ENCODE measurements at places on chromosomes 16 and 17.

- no peak for DNase-seq
Observed at GRCh38 chr16:79757163-79757562, 156.6 kb upstream of the MAF start.

- DNase-seq: no peak
Observed at GRCh38 chr16:52569701-52570100, 22.8 kb upstream of the TOX3 start.

- no peak for DNase-seq
Observed at GRCh38 chr17:47119746-47120520, 69.2 kb downstream of the CDC27 start.

DNA sequence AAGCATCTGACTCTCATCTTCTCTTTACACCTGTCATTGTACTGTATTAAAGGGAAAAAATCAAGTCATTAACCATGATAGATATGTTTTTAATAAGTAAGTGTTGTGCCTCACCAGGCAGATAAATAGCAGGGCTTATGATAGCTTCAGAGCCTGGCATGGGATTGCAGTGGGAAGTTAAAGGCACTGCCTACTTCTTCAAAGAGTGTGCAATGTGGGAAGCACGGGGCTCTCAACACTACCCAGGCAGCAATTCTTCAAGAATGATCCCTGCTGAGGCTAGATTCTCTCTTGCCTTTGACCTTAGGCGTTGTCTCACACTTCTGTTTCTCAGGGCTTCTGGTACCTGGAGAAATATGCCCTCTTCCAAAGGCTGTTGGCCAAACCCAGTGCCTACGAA, 297.3 kb downstream of the MAF start:
- DNase-seq: no peak

GRCh38 chr16:73196670-73197069, 148.7 kb upstream of the ZFHX3 start:
- DNase-seq: peak; percentile 73

GRCh38 chr17:73429440-73430164, 117.8 kb upstream of the CDC42EP4 start:
- peak; percentile 78 for DNase-seq

GRCh38 chr16:88383401-88384221, 852 bp downstream of the ZNF469 start:
- no peak for DNase-seq

DNA sequence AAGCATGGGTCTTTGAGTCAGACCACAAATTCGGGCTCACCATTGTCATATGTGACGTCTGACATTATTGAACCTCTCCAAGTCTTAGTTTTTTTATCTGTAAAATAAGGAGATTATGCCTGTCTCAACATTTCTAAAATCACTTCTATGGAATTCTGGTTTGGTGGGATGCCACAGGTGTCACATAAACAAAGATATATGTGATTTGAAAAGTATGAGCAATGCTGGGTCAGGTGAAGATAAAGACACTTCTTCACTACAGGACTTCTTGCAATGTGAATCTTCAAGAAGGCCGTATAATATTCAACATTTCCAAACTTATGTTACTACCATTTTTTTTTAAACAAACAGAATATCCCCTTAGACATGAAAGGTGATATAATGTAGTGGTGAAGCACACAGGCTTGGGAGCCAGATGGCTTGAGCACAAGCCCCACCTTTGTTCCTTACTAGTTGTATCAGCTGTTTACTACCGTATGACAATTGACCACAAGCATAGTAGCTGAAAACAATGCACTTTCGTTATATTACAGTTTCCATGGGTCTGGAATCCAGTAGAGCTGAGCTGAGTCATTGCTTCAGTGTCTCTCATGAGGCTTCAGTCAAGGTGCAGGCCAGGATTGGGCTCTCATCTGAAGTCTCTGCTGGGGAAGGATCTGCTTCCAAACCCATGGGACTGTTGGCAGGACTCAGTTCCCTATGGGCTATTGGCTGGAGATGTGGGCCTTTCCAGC, 87.7 kb downstream of the UTP18 start:
- no peak for DNase-seq

DNA sequence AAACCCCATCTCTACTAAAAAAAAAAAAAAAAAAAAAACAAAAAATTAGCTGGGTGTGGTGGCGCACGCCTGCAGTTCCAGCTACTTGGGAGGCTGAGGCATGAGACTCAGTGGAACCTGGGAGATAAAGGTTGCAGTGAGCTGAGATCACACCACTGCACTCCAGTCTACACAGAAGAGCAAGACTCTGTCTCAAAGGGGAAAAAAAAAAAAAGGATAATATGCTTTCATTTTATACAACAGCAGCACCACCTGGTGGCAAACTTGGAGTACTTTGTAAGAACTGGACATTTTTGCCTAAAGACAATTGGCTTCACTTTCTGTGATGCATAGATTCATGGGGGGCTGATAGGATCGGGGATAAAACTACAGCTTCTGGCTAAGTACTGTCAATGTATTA, 8.5 kb downstream of the CHTF8 start:
- DNase-seq: peak; percentile 69

- DNase-seq: no peak
Observed at GRCh38 chr16:66229651-66230050, 136.8 kb upstream of the CDH5 start.

DNA sequence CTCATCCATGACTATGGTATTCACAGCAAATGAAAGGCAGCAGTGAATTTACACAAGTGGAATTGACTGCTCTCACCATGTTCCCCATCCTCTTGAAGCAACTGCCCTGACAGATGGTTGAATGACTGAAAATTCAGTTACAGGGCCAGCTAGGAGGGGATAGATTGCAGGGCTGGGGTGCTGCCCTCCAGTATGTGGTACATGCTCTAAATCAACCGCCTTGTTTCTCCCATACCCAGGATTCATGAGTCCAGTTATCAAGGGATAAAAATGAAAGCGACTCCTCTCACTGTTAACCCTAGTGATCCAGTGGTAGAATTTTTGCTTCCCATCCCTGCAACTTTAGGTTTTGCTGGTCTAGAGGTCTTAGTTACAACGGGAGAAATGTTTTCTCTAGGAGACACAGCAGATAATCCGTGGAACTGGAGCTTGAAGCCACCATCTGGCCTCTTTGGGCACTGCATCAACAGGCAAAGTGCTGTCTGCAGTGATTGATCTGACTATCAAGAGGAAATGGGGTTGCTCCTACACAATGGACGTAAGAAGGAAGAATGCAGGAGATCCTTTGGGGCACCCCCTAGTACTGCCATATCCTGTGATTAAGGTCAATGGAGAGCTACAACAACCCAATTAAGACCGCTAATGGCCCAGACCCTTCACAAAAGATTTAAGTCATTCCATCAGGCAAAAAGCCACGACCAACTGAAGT, 32.0 kb downstream of the SCPEP1 start:
- DNase-seq: peak; percentile 69

GRCh38 chr17:37791447-37792399, 46.9 kb upstream of the HNF1B start:
- peak; percentile 26 for DNase-seq

GRCh38 chr17:17196776-17197175, 9.4 kb downstream of the PLD6 start:
- no peak for DNase-seq

DNA sequence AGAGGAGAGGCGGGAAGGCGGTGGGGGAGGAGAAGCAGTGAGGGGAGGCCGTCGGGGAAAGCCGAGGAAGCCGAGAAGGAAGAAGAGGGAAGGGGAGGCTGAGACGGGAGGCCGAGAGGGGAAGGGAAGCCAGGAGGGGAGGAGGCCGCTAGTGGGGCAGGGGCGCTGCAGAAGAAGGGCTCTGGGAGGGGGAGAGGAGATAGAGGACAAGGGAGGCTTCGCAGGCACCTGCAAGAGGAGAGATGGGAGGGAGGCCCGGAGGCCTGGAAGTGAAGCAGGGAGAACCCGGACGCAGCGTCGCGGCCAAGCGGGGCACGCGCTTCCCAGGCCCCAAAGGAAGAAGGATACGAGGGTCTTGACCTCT, 2.3 kb downstream of the C17orf58 start:
- DNase-seq: no peak

- no peak for DNase-seq
Observed at GRCh38 chr17:44780845-44781480, 22.2 kb downstream of the ADAM11 start.

GRCh38 chr16:1973461-1974156, 1.8 kb downstream of the TBL3 start:
- DNase-seq: no peak

DNA sequence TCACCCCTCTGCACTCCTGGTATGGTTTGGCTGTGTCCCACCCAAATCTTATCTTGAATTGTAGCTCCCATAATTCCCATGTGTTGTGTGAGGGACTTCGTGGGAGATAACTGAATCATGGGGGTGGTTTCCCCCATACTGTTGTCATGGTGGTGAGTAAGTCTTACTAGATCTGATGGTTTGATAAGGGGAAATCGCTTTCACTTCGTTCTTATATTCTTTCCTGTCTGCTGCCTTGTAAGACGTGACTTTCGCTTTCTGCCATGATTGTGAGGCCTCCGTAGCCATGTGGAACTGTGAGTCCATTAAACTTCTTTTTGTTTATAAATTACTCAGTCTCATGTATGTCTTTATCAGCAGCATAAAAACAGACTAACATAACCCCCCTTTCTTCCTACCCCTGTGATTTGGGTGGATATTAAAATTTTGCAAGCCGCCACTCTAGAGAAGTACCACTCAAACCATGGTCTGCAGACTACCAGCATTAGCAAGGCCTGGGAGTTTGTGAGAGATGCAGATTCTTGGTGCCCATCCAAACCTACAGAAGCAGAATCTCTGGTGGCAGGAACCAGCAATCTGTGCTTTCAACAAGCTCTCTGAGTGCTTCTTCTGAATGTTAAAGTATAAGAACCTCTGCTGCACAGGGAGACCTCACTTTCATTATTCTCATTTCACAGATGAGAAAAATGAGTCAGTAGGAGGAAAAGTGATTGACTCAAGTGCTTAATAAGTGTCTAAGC, 999.5 kb upstream of the EEF2KMT start:
- DNase-seq: no peak

GRCh38 chr17:42347198-42347597, 41.0 kb downstream of the STAT3 start:
- DNase-seq: no peak

DNA sequence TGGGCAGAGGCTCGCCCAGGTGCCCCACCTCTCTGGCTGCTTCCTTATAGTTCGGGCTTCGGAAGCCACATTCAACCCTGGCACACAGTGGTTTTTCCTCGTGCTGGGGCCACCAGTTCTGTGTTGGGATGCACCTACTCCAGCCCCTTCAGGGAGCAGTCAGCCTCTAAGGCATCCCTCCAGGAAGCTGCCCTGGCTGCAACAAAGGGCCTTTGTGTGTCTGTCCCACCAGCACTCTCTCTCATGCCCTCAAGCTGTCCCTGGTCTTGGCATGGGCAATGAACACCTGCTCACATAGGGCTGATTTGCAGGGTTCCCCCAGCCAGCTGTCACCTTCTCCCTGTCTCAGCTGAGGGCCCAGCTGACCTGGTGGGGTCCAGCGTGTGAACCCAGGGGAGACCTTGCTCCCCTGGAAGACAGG, 754 bp upstream of the NOXO1 start:
- no peak for DNase-seq

DNA sequence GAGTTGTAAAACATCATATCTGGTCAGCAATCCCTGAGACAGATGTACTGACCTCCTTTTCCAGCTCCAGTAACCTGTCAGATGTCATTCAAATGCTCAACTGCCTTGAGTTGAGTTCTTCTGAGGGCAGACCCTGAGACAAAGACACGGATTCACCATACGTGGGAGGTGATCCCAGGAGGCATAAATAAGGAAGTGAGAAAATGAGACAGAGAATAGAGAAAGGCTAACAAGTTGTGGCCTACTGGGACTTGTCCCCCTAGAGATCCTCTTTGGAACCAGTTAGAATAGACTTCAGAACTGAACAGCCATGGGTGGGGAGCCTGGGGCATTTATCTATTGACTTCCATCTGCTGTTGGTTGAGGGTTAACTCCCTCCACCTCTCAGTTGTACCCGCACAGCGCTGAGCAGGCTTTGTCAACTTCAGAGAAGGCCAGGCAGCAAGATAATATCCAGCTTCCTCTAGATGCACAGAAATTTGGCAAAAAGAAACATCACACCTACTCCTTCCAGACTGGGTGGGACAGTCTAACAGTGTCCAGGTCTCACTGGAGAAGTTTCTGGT, 123.0 kb upstream of the DYNLRB2 start:
- DNase-seq: no peak

DNA sequence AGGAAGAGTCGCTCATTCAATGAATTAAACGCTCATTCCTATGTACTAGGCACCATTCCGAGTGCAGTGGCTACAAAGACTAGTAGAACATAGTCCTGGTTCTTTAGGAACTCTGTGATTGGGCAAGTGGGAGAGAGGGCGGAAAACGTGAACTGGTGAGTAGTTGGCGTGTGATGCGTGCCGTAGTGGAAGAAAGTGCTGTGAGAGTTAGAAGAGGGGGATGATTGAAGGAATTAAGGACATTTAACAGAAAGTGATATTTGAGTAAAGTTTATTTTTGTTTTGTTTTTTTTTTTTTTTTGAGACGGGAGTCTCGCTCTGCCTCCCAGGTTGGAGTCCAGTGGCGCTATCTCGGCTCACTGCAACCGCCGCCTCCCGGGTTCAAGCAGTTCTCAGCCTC, 7.9 kb upstream of the SLFN14 start:
- DNase-seq: peak; percentile 32

- DNase-seq: no peak
Observed at GRCh38 chr17:70420861-70421445, 251.6 kb downstream of the KCNJ2 start.

DNA sequence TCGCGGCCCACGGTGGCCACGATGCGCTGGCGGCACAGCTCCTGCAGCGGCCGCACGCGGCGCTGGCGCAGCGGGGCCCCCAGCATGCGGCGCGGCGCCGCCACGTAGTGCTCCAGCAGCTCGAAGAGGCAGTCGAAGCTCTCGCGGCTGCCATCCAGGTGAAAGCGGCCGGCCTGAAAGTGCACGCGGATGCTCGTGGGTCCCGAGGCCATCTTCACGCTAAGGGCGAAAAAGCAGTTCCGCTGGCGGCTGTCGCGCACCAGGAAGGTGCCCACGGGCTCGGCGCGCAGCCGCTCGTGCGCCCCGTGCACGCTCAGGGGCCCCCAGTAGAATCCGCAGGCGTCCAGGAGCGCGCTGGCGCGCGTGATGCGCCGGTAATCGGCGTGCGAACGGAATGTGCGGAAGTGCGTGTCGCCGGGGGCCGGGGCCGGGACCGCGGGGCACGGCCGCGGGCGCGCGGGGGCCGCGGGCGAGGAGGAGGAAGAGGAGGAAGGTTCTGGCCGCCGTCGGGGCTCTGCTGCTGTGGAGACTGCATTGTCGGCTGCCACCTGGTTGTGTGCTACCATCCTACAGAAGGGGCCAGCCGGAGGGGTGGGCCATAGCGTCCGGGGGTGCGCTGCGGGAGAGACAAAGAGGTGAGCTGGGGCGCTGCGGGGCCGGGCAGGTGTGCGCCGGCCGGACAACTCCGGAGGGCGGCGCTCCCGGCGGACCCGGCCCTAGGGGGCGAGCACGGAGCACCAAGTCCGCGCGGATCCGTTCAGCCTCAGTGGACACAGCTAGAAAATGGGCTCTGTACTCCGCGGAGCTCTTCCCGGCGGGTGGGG, 879 bp downstream of the SOCS1 start:
- peak; percentile 64 for DNase-seq
